Activated T-helper 17 cell treated with anti-CD3 and anti-CD28 coated beads, Interleukin-2, amount 50 U/mL, for 72 hours (primary cell): ENCODE measurements at places on chromosomes 2 and 18.

DNA sequence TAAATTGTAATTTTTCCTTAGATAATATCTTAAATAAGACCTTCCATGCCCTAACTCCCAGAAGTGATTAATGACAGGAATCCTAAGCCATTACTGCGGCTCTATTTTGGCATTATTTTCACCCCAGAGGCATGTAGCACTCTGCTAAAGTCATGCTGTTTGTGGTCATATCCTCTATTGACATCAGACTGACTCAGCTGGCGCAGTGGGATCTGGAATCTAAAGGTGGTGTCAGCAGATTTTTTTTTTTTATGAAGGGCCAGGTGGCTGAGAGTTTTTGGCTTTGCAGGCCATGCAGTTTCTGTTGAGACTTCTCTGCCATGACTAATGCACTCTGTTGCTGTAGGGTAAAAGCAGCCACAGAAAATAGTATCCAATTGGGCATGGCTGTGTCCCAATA is 64.1 kb upstream of the ACVR1C start:
- no peak overlapping the region for H3K27ac ChIP-seq
- no peak overlapping the region for H3K4me3 ChIP-seq
- H3K27me3 ChIP-seq, result no peaks in the 10 kb centered on the region
- no peaks in the 10 kb centered on the region for H3K36me3 ChIP-seq
- no peaks in the 10 kb centered on the region for H3K4me1 ChIP-seq

GRCh38 chr18:63465059-63465458 is 11.7 kb upstream of the SERPINB5 start:
- H3K27ac ChIP-seq, result peak overlapping the region; percentile 58
- peaks cover 8% of the 10 kb centered on the region for H3K4me1 ChIP-seq
- H3K36me3 ChIP-seq, result no peaks in the 10 kb centered on the region
- peak; percentile 87 for ATAC-seq
- H3K4me3 ChIP-seq, result peak overlapping the region; percentile 18

GRCh38 chr2:68465081-68465916 is 1.8 kb downstream of the FBXO48 start:
- H3K4me1 ChIP-seq, result peaks cover 27% of the 10 kb centered on the region
- peak overlapping the region; percentile 99 for H3K4me3 ChIP-seq
- peak overlapping the region; percentile 67 for H3K27ac ChIP-seq
- H3K27me3 ChIP-seq, result no peaks in the 10 kb centered on the region
- peaks cover 17% of the 10 kb centered on the region for H3K36me3 ChIP-seq

GRCh38 chr18:57813245-57813644 is 10.1 kb upstream of the ATP8B1 start:
- no peak for ATAC-seq
- H3K4me1 ChIP-seq, result no peaks in the 10 kb centered on the region
- no peak overlapping the region for H3K4me3 ChIP-seq
- peaks cover 23% of the 10 kb centered on the region for H3K27me3 ChIP-seq
- no peaks in the 10 kb centered on the region for H3K36me3 ChIP-seq

GRCh38 chr2:96342085-96342484 is 6.5 kb downstream of the NCAPH start:
- no peaks in the 10 kb centered on the region for H3K27me3 ChIP-seq
- ATAC-seq, result peak; percentile 79
- peaks cover 79% of the 10 kb centered on the region for H3K36me3 ChIP-seq

DNA sequence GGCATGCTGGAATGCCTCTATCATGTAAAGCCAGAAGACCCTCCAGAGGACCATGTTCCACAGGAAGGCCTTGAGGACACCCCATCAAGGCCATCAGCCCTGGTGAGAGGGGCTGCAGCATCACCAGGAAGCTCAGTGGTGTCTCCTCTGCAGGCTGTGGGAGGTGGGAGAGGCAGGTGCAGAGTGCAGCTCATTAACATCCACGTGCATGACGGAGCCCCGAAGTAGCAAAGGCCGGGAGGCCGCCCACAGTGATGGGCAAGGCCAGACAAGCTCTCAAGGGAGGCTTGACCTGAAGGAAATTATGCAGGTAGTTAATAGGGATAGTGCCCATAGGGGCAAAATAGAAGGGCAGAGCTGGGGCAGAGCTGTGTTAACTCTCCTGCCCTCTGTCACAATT is 30.3 kb upstream of the SMCHD1 start:
- peak overlapping the region; percentile 70 for H3K27ac ChIP-seq
- no peaks in the 10 kb centered on the region for H3K27me3 ChIP-seq
- H3K4me3 ChIP-seq, result no peak overlapping the region

GRCh38 chr2:29314816-29315571 is 199.8 kb downstream of the CLIP4 start:
- peaks cover 15% of the 10 kb centered on the region for H3K4me1 ChIP-seq
- H3K27ac ChIP-seq, result peak overlapping the region; percentile 82
- H3K27me3 ChIP-seq, result peaks cover 18% of the 10 kb centered on the region

DNA sequence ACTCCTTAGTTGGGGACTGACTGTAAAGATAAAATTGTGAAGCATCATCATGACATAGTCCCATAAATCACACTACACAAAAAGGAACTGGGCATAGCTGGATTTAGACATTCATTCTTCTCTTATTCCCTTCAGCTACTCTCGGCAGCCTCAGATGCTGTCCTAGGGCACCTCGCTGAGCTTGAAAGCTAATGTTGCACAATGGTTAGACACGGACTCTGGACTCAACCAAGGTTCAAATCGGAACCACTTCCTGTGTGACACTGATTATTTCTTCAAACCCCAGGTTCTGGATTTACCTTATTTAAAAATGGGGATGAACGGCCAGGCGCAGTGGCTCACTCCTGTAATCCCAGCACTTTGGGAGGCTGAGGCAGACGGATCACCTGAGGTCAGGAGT is 89.8 kb downstream of the CCBE1 start:
- no peak for ATAC-seq
- H3K27ac ChIP-seq, result no peak overlapping the region
- no peaks in the 10 kb centered on the region for H3K27me3 ChIP-seq
- no peak overlapping the region for H3K4me3 ChIP-seq
- H3K36me3 ChIP-seq, result no peaks in the 10 kb centered on the region
- no peaks in the 10 kb centered on the region for H3K4me1 ChIP-seq

DNA sequence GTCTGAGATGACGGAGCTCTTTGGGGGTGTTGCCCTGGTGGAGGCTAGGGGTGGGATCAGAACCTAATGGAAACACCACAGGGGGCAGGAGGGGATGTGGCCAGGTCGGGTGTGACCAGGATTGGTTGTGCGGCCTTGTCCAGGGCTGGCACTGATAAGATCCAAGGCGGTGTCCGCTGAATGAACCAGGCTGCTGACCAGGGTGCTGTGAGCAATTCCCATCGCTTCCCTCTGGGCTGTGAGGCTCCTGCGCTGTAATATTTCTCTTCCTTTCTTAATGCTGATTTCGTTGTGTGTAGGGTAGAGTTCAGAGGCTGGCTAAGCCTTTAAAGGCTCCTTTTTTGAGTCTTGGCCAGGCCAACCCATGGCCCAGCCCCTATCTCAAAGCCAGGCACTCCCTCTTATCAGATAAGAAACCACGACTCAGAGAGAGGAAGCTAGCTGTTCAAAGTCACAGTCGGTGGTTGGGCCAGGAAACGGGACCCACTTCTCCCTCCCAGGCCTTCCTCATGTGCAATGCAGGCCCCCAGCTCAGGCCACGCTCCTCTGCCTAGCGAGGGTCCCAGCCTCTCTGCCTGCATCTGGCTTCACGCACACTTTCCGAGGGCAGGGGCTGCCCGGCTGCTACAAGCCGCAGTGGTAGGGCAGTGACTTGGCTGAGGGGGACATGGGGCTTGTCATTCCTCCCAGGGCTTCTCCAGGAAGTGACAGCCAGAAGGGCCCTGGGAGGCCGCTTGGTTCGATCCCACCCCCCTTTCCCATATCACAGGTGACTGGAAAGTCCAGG is 26.0 kb upstream of the FOSL2 start:
- no peaks in the 10 kb centered on the region for H3K36me3 ChIP-seq
- H3K27me3 ChIP-seq, result no peaks in the 10 kb centered on the region
- peak; percentile 92 for ATAC-seq
- H3K4me1 ChIP-seq, result peaks cover 28% of the 10 kb centered on the region
